ENCODE measurements at places on chromosomes 2 and 18.

DNA sequence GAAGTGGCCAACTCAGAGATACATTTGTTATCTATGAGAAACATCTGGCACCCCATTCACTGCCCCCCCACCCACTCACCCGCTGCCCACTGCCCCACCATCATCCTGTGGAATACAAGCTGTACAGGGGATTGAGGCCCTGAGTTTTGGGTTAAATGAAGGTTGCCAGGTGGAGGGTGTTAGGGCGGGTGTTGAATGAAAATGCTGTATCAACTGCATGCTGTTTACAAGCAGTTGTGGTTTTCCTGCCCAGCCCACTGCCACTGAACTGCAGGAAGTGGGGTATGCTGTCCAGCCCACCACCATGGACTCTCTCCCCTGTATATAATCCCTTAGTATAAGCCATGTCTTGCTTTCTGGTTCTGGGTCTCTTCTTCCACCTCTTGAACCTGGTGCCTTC is 481.9 kb downstream of the METTL4 start:
- peak; percentile 45 for DNase-seq

DNA sequence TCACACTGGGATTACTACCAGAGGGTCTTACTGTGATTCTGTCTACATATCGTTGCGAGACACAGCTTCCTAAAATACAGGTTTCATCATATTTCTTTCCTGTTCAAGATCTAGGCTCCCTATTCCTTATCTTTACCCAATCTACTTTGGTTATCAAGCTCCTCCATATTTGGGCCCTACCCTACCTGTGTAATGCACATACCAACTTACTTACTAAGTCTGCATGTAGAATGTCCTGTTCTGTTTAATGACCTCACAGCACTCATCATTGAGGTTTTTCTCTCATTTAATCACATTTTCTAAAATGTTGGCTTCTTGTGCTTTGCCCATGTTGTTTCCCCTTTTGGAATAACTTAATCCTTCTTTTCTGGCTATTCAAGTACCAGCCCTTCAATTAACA is 551.1 kb downstream of the ZEB2 start:
- DNase-seq, result no peak

DNA sequence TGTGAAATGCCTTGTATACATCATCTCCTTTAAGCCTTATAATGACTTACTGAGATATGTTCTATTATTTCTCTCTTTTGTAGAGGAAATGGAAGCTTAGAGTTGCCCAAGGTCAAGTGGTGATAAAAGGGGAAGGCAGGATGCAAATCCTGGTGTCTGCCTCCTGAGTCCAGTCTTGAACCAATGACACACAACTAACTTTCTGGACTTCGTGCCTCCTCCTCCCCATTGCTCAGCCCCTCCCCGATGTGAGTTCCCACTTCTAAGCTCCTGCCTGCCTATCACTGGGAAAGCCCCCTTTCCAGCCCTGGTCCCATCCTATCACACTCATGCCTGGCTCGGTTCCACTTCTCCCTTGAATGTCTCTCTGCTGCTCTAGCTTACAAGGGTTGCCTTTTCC is 6.9 kb upstream of the CTIF start:
- DNase-seq, result no peak

- peak; percentile 0 for DNase-seq
Observed at GRCh38 chr2:122368576-122369243, 613.3 kb downstream of the TSN start.

GRCh38 chr18:74795751-74796150 is 198.1 kb downstream of the ZNF407 start:
- DNase-seq, result no peak

- no peak for DNase-seq
Observed at GRCh38 chr2:233855345-233855744, 1.0 kb upstream of the HJURP start.

DNA sequence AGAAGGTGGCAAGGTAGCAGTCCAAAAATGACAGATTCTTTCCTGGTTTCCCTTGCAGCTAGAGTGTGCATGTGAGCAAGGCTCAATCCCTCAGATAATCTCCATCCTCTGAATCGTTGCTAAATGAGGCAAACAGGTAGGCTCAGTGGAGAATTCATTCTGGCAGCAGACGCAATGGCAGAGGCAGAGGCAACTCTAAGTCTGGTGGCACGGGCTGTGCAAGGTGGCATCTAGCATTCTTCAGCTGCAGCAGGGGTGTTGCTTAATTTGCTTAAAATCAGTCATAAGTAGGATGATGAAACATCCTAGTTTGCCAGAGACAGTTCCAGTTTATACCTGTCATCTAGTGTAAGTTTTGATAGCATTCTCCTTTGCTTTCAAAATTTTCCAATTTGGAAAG is 391.1 kb upstream of the MEX3C start:
- no peak for DNase-seq

- no peak for DNase-seq
Observed at GRCh38 chr2:149082735-149083134, 44.2 kb downstream of the LYPD6B start.

DNA sequence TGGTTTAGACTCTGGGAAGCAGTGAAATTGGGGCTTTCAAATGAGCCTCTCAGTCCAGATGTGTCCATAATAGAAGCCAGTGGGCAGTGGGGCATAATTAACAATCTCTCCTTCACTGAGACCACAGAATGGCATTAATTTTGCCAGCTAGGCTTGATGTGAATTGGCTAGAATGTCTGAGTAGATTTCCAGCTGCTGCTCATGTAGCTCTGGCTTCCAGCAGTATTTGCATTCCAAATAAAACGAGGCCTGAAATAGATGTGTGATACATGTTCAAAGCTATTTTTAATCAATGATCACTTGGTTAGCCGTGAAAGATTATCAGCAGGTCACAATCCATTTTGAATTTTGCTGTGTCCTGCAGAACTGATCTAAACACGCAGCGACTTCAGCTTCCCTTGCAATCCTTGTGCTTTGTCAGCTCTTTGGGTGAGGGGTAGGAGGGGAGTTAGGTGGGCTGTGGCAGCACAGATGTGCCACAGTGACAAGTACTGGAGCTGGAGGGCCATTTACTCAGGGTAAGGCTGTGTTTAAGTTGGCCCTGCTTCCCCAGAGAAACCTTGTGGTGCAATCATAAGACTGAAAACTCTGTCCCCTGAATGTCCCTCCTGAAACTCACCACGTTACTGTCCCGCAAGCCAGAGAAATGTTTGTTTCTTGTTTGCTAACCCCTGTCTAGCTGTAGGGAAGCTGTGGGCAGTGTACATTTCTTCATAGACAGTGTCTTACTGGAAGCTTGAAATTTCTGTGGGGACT is 56.9 kb upstream of the TMEM178A start:
- no peak for DNase-seq

DNA sequence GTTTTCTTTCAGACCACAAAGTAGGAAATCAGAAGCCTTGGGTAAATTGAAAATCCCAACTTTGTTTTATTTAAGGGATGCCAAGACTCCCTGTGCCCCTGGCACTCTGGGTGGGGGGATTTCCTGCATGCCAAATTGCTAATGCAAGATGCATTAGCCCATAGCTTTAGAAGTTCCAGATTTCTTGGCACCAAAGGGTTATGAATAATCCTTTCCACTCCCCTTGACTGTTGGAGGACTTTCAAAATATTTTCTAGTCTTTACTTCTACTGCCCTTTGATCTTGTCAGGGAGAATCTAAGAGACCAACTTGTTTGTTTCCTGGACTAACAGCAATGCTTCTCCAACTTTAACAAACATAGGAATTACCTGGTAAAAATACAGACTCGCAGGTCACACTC is 81.8 kb upstream of the TGIF1 start:
- DNase-seq, result no peak

GRCh38 chr18:8217051-8217564 is 392.1 kb upstream of the RAB12 start:
- no peak for DNase-seq

- peak; percentile 97 for DNase-seq
Observed at GRCh38 chr2:215793747-215794595, 219.4 kb downstream of the MREG start.

DNA sequence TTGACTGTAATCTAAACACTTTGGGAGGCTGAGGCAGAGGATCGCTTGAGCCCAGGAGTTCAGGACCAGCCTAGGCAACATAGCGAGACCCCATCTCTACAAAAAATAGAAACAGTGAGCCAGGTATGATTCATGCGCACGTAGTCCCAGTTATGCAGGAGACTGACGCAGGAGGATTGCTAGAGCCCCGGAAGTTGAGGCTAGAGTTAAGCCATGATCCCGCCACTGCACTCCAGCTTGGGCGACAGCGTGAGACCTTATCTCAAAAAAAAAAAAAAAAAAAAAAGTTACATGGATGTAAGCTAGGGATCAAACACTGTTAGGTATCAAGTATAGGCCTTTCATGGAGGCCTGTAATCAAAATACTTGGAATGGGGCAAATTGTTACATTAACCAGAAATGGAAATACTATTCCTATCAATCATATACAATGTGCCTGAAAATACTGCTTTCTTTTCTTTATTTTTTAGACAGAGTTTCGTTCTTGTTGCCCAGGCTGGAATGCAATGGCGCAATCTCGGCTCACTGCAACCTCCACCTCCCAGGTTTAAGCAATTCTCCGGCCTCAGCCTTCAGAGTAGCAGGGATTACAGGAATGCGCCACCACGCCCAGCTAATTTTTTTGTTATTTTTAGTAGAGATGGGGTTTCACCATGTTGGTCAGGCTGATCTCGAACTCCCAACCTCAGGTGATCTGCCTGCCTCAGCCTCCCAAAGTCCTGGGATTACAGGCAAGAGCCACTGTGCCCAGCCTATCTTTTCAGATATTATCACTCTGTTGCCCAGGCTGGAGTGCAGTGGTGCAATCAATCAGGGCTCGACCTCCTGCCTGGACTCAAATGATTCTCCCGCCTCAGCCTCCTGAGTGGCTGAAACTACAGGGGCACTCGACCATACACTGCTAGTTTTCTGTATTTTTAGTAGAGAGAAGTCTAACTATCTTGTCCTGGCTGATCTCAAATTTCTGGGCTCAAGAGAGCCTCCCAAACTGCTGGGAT is 27.2 kb downstream of the XPO1 start:
- no peak for DNase-seq

- DNase-seq, result no peak
Observed at GRCh38 chr2:108623616-108624015, 89.3 kb downstream of the LIMS1 start.

DNA sequence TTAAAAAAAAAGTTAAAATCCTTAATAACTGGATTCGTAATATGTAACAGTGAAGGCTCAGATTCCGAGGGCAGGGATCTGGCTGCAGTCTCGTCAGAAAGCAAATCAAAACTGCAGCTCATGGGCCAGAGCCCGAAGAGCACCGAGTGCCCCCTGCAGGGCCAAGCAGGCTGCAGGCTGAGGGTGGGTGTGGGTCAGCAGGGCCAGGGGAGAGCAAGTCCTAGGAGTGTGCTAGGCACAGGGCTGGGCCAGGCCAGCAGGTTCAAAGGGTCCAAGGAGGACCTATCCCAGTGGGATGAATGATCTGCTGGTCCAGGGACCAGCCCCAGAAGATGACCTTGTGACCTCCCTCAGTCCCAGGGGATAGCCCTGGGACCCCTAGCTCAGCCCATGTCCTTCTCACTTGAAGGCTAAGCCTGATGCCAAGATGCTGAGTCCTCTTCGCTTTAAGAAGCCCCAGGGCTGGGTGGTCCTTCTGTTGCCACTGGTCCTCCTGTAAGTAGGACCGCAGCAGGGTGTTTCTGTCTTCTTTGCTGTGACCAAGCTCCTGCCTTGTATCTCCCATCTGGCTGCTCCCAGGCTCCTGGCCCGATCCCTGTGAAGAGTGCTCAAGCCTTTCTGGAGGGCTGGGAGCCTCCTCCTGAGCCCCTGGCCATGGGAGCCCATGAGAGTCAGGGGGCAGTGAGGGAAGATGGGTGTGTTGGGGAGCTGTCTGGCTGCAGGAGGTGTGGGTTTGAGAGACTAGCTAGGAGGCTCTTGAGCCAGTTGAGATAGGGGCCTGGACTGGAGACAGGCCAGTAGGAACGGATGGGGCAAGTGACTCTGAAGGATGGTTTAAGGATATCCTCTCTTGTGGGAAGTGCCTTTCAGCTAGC is 150.7 kb downstream of the DYSF start:
- DNase-seq, result no peak

GRCh38 chr2:174602745-174603144 is 5.1 kb upstream of the WIPF1 start:
- no peak for DNase-seq

DNA sequence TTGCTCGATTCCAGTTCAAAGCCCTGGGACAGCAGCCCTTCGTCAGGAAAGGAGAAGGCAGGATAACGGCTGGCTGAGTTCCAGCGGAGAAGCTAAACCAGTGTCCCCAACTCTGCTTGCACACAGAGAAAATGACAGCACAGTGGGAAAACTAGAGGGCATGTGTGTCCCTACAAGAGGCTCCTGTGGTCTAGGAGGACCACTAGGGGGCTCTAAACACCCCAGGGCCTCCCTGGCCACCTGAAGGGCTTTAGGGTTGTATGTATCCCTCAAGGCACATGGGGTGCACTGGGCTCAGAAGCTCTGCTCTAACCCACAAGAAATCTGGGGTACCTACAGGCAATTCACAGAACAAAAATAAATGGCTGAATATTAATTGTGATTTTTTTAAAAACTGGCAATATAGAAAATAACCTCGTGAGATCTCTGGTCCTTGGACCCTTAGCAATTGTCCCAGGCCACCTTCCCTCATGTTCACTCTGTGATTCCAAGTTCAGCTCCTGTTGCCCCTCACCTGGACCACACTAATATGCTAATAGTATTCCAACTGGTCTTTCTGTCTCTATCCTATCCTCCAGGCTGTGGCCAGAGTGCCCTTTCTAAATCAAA is 17.5 kb downstream of the STAT1 start:
- DNase-seq, result peak; percentile 63

GRCh38 chr18:5309888-5310470 is 14.5 kb upstream of the ZBTB14 start:
- DNase-seq, result peak; percentile 32

All from hematopoietic multipotent progenitor cell (in vitro differentiated cells).